ENCODE measurements at places on chromosomes 4 and X.

- no peak for DNase-seq
Measured at GRCh38 chr4:173519111-173520101, 10.6 kb downstream of the HAND2 start.

GRCh38 chrX:130120321-130120731 lies 10.0 kb upstream of the ELF4 start:
- DNase-seq, result peak; percentile 7

DNA sequence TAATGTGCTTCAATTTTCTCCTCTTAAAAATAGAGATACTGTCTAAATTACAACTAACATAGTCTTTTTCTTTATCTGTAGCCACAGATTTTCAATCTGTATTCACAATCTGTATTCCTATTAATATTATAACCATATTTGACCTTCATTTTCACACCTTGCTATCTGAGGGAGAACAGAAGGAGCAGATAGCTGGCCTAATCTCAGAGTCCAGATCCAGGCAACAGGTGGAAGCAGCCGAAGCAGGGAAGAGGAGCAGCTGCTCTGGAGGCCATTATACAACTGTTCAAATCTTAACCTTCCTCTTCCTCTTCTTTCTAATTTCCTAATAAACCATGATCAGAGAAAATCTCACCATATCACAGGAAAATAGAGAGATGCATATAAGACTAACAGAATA lies 14.2 kb downstream of the SEPSECS start:
- no peak for DNase-seq

DNA sequence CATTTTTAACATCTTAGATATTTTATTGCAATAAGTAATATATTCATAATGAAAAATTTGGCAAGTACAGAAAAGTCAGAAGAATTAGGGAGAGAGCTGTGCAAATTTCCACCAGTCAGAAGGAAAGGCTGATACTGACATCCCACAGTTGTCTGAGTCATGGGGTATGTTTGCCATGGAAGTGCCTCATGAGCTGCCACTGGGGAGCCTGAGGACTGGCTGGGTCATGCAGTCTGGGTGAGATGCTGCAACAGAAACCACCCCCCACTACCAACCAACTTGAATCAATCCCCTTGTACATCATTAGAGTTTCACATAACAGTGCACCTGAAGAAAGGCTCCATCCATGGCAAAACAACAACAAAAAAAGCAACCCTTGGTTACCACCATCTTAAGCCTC lies 45.2 kb upstream of the ENPP6 start:
- peak; percentile 35 for DNase-seq

- no peak for DNase-seq
Measured at GRCh38 chr4:80099671-80100070, 26.6 kb upstream of the ANTXR2 start.

DNA sequence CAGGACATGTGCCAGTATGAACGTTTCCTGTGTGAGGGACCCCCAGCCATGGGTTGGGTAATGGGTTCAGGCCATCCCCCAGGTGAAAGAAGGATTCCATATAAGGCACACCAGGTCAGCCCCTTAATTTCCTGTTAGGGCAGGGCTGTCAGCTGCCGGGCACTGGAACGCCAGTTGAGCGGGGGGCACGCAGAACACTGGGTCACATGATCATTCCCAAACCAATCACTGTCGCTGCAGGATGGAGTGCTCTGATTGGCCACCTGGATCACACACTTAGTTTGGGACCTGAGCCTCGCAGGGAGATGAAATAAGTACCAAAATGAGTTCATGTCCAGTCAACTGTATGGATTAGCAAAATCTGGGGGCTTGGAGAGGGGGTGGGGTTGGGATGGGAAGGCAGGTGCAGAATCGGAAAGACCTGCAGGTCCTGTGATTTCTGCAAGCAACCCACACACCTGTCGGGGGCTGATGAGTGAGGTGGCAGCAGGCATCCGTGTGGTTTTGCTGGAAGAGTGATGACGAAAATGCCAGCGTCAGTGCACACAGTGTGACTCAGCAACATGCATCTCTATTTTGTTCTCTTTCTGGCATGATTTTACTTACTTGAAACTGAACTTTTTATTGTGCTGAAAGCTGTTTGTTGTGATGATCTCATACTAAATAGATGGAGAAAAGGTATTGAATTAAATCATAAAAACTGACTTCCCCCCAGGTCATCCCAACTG lies 32.2 kb downstream of the RNF212 start:
- DNase-seq, result no peak

- DNase-seq, result peak; percentile 51
Measured at GRCh38 chrX:12970691-12971202, 4.2 kb upstream of the TMSB4X start.

- DNase-seq, result no peak
Measured at GRCh38 chr4:88327665-88328064, 43.3 kb upstream of the PPM1K start.

GRCh38 chr4:141074098-141074878 lies 59.0 kb downstream of the RNF150 start:
- DNase-seq, result no peak

GRCh38 chr4:146916479-146917076 lies 29.1 kb downstream of the TTC29 start:
- DNase-seq, result no peak

DNA sequence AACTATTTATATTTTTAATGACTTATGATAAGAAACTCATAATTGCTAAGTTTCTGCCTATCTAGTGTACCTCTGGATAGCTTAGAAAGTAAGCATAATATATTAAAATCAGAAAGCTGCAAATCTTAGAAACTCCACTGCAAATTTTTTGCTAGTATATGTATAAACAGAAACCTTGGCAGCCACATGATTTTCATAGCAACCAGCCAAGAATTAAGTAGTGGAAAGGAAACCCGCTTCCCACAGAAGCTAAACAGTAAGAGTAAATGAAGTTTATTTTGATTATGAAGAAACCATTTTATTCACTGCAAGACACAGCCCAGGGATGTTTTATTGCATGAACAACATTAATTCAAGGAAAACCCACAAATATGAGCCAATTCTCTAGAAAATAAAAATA lies 872.5 kb upstream of the ADGRL3 start:
- DNase-seq, result no peak

DNA sequence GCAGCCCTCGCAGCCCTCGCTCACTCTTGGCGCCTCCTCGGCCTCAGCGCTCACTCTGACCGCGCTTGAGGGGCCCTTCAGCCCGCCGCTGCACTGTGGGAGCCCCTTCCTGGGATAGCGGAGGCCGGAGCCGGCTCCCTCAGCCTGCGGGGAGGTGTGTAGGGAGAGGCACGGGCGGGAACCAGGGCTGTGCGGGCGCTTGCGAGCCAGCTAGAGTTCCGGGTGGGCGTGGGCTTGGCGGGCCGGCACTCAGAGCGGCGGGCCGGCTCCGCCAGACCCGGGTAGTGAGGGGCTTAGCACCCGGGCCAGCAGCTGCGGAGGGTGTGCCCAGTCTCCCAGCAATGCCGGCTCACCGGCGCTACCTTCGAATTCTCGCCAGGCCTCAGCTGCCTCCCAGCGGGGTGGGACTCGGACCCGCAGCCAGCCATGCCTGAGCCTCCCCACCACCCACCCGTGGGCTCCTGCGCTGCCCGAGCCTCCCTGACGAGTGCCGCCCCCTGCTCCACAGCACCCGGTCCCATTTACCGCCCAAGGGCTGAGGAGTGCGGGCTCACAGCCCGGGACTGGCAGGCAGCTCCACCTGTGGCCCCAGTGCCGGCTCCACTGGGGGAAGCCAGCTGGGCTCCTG lies 1.4 kb upstream of the AADAT start:
- DNase-seq, result no peak

DNA sequence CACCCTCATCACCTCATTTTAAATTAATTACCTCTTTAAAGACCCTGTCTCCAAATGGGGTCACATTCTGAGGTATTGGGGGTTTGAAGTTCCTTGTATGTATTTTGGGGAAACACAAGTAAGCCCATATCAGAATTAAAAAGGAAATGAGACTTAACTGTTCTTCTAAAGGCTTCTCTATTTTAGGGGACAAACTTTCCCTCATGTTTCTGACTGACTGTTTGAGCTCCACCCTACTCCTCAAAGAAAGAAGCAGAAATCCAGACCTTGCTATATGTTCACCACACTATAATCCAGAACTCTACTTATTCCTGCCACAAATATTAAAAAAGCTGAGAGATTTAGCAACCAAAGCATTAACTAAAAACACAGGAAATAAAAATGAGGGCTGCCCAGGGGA lies 258.8 kb downstream of the ARHGAP24 start:
- DNase-seq, result no peak

- no peak for DNase-seq
Measured at GRCh38 chr4:27917381-27917780, 1056.7 kb downstream of the STIM2 start.

DNA sequence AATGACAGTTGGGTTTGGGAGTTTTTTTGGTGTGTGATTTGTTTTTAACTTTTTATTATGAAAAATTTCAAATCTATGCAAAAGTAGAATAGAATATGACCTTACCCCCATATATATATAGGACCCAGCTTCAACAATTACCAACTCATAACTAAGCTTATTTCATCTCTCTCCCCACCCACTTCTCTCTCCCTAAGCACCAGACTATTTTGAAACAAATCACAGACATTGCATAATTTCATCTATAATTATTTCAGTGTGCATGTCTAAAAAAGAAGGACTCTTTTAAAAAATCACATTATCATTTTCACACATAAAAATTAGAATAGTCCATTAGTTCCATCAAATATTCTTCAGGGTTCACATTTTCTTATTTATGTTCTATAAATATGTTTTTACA lies 28.3 kb upstream of the NKX6-1 start:
- no peak for DNase-seq

DNA sequence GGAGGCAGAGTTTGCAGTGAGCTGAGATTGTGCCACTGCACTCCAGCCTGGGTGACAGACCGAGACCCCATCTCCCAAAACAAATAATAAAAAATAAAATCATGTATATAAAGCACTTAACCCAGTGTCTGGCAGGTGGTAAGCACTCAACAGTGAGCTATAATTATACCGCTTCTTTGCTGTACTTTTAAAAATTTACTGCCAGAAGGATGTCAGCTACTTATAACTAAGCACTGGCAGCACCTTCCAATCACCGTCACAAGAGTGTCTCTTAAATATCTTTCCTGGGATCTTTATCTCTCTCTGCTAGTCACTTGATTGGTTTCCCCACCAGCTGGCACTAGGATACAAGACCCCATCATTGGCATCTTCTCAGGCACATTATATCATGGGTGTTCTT lies 53.9 kb upstream of the DAPP1 start:
- no peak for DNase-seq

DNA sequence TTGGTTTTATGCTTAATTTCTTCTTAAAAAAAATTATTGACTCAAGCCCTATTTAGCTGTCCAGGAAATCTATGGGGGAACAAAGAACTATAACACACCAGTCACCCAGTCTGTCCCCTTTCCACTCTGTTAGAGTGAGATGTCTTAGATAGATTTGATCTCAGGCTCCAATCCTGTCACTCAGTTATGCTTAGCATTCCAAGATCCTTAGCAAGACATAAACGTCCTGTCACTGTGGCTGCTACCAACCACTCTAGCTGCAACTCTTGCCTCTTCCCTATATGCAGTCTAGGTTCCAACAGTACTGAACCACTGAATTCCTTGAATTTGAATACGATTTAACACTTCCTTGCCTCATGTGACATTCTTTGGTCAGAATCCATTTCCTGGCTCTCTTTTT lies 241.9 kb upstream of the NWD2 start:
- DNase-seq, result no peak

GRCh38 chr4:101039367-101039766 lies 308.0 kb downstream of the PPP3CA start:
- DNase-seq, result peak; percentile 70

GRCh38 chrX:39900777-39901170 lies 197.0 kb downstream of the BCOR start:
- no peak for DNase-seq

GRCh38 chrX:149498767-149499166 lies 6.3 kb downstream of the IDS start:
- DNase-seq, result no peak

DNA sequence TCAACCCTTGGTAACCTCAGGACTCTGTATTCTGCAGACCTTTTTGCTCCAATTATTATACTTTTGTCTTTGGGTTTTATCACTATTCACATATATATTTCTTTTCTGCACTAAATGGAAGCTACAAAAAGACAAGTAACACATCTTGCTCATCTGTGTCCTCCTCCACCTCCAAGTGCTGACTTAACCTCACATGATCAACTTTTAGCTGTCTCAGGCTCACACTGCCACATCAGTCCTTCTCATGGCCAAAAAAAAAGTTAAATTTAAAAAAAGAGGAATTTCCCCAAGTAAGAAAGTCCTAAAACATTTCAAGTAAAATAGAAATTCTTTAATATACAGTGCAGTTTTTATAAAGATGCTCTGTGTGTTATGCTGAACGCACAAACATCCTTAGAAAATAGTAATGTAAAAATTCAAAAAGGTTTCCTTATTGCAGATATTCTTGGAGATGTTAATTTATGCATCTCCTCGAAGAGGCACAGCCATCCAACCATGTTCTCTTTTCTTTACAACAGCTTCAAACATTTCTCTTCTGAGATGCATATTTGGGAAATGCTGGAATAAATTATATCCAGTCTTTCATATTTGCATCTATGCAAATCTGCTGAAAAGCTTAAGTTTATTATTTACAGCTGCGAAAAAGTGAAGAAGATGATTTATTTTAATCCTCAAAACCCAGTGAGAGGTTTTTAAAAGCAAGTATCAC lies 37.6 kb downstream of the ARAP2 start:
- DNase-seq, result no peak

GRCh38 chrX:11647138-11647537 lies 18.6 kb downstream of the ARHGAP6 start:
- no peak for DNase-seq

DNA sequence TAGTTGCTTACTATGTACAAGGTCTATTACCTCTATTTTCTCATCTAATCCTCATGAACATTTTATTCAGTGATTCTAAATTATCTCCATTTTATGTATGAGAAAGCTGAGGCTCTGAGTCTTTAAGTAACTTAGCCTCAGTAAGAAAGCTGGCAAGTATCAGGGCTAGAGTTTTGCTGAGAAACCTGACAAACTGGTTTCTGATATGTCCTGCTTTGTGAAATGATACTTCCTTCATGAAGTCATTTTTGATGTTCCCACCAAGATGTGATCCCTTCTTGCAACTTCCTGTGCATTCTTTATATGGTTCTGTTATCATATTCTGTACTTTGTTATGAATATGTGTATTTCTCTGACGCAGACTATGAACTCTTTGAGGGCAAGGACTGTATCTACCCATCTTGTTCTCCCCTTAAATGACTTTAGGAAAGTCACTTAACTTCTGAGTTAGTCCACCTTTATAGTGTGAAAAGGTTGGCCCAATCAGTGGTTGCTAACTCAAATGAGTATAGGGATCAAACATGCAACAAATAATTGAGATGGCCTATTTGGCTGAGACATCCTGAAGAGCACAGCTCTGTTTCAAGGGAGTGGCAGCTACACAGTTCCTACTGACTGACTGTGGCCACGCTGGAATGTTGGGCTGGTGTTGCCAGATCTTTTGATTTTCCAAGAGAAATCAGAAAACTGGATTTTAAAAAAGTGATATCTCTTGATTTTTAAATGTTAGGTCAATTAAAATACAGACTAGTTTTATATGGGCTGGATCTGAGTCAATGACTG lies 127.9 kb upstream of the AMOT start:
- no peak for DNase-seq

Data from stimulated activated CD4-positive, alpha-beta T cell treated with anti-CD3 and anti-CD28 coated beads, Interleukin-4, amount 100 ng/mL, for 24 hours (primary cell).